Islet precursor cell (in vitro differentiated cells): ENCODE measurements at places on chromosomes 12 and 14.
A peak's percentile ranks its signal among the peaks of the same experiment; 100 is the strongest.

- DNase-seq = no peak
Measured at GRCh38 chr12:52060498-52061177, 9.1 kb upstream of the ATG101 start.

- DNase-seq = no peak
Measured at GRCh38 chr12:6779708-6780432, 7.5 kb downstream of the LAG3 start.

- peak; percentile 85 for DNase-seq
Measured at GRCh38 chr12:6044082-6044481, 80.4 kb downstream of the VWF start.

- DNase-seq = no peak
Measured at GRCh38 chr14:35865611-35866324, 39.6 kb downstream of the BRMS1L start.

GRCh38 chr14:72651081-72651480 is 242.8 kb downstream of the DPF3 start:
- no peak for DNase-seq

- no peak for DNase-seq
Measured at GRCh38 chr14:94597788-94598187, 14.4 kb upstream of the SERPINA3 start.

- DNase-seq = no peak
Measured at GRCh38 chr12:117900561-117900960, 68.2 kb downstream of the KSR2 start.

DNA sequence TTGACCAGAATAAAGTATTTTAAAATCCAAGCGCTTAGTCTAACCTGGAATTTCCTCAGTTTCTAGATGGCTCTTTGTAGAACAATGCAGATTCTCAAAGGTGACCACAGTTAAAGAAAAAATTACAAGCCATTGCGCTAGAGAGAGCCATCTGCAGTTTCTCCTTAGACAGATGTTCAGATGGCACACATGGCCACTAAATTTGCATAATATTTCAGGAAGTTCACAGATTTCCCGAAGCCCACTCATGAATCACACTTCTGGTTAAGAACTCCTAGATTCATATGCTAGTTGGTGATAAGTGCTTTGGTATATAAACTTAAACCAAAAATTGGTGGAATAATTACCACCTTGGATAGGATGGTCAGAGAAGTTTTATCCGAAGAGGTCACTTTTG is 749 bp downstream of the AKAP3 start:
- no peak for DNase-seq

GRCh38 chr12:75269209-75269608 is 59.6 kb upstream of the KCNC2 start:
- no peak for DNase-seq

GRCh38 chr12:120584343-120585149 is 3.3 kb upstream of the POP5 start:
- peak; percentile 83 for DNase-seq

- peak; percentile 43 for DNase-seq
Measured at GRCh38 chr14:105858676-105859025, 332.3 kb downstream of the TMEM121 start.

- no peak for DNase-seq
Measured at GRCh38 chr14:68639758-68640574, 152.9 kb downstream of the ZFP36L1 start.

GRCh38 chr14:89422952-89423345 is 5.9 kb upstream of the FOXN3 start:
- no peak for DNase-seq

- DNase-seq = no peak
Measured at GRCh38 chr12:386651-387050, 2.5 kb downstream of the KDM5A start.

DNA sequence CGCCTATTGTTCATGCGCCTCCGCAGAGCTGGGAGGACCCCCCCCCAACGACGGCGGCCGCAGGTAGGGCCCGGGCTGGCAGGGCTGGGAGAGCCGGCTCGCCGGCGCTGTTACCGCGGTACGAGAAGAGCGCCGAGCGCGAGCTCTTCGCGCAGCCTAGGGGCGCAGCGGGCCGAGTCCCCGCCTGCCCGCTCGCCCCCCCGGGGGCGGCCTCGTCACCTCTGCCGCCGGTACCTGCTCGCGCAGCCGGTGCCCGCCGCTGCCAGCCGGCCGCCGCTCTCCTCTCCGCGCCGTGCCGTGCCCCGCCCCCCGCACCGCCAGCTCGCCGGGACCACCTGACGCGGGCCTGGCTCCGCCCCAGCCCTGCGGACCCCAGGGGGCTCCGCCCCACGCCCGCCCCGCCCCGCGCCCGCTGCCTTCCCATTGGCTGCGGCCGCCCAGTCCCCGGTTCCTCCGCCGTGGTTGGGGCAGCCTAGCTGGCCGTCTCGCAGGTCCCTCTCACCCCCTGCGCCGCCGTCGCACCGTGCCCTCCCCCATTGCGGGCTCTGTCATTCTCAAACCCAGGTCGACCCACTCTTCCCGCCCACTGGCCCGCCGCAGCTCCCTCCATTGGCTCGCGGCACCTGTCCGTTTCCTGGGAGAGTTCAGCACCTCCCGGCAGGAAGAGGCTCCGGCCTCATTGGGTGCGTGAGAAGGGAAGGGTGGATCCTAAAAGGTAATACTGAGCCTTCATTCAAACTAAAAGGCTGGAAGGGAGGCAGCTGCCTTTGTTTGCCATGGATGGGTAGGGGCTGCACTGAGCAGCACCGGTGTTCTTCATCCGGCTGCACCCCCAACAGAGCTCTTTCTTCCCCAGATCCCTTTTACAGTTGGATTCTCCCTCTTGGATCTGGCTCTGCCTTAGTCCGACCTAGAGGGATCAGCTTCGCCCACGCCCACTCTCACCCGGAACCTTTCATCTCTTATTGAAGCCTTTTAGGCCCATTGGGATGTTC is at the start of gene MAP3K9:
TSS of gene MAP3K9 (minus strand) at position 289 of the 995 bp plus-strand sequence. CDS start 342 bp downstream, outside the sequence.
- peak; percentile 100 for DNase-seq

DNA sequence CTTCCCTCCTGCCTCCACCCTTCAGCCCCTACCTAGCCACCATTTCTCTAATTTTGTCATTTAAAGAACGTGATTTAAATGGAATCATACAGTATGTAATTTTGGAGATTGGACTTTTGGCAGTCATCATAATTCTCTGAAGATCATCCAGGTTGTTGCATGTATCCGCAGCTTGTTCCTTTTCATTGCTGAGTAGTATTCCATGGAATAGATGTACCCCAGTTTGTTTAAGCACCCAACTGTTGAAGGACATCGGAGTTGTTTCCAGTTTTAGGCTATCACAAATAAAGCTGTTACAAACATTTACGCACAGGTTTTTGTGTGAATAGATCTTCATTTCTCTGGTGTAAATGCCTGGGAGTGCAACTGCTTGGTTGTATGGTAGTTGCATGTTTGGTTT is 61.1 kb upstream of the PWP1 start:
- no peak for DNase-seq

DNA sequence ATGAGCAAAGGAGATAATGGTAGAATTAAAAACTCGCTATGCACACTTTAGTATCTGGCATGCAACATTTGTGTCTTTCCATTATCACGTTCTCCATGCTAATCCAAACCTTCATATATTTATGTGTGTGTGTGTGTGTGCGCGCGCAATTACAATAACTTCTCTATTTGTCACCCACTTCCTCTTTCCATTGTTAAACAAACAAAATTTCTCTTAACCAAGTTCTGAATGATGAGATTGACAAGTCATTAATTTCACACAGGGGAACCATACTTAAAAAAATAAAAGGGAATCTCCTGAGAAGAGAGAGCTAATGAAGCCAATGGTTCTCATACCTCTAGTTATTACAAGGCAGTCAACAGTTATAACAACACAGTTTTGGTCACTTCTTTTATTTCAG is 575.9 kb upstream of the MDGA2 start:
- DNase-seq = no peak

- DNase-seq = no peak
Measured at GRCh38 chr12:20211981-20212421, 156.3 kb upstream of the PDE3A start.

GRCh38 chr12:101582937-101583336 is 11.8 kb upstream of the MYBPC1 start:
- no peak for DNase-seq

DNA sequence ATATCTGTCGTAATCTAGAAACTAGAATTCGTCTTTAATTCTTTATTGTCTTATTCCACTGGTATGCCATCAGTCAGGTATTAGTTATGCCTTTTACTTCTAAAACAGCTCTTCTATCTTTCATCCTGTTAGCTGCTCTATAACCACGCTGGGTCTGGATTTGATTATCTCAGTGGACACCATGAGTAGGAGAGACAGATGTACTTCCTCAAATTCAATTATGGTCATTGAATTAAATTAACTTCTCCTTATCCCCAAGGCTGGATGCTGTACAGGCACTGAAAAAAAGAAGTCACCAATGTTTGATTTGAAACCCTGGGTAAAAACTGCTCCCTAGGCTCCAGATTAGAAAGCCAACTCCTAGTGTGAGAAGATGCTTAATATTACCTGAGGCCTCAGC is 107.3 kb downstream of the PIK3C2G start:
- no peak for DNase-seq

DNA sequence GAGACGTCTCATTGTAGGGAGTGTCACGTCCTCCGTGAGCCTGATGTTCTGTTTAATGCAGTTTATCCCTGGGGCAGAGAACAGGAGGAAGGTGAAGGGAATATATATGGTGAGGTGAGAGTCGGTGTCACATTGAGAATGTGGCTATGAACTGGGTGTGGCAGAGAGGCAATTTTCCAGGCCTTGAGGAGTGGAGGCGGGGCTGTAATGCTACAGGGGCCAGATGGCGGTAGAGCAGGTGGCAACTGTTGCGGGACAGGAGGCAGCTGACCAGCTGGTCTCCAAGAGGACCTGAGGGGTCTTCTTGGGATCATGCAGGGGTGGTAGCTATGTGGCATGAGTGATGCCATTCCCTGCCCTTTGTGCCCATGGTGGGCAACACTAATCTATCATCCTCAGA is 59.6 kb downstream of the CACNA1C start:
- DNase-seq = no peak

GRCh38 chr14:91373591-91374254 is 43.9 kb downstream of the CCDC88C start:
- no peak for DNase-seq

DNA sequence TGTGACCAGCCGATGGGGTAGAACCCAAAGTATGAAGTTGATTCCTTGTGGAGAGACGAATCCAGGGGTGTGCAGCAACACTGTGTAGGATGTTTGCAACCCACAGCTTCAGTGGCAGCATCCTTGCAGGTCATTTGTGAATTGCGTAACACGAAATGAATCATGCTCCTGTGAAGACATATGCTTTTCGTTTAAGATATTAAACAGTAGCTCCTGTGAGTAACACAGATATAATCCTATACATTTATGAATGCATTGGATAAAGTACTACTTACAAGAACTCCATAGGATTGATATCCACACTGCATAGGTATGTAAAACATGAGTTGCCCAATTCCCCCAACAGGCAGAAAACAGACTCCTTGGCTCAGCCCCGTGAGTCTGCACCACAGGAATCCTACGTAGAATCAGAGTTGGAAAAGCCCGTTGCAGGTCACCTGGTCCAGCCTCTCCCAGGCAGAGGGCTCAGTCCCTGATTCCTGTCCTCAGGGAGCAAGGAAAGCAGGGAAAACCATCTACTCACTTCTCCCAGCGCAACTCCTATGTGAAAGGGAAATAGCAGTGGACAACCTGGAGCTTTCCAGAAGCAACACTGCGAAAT is 75.8 kb downstream of the GPATCH2L start:
- no peak for DNase-seq

- no peak for DNase-seq
Measured at GRCh38 chr12:88519802-88520435, 60.4 kb downstream of the KITLG start.

- DNase-seq = no peak
Measured at GRCh38 chr12:12379831-12380730, 23.2 kb downstream of the BORCS5 start.

DNA sequence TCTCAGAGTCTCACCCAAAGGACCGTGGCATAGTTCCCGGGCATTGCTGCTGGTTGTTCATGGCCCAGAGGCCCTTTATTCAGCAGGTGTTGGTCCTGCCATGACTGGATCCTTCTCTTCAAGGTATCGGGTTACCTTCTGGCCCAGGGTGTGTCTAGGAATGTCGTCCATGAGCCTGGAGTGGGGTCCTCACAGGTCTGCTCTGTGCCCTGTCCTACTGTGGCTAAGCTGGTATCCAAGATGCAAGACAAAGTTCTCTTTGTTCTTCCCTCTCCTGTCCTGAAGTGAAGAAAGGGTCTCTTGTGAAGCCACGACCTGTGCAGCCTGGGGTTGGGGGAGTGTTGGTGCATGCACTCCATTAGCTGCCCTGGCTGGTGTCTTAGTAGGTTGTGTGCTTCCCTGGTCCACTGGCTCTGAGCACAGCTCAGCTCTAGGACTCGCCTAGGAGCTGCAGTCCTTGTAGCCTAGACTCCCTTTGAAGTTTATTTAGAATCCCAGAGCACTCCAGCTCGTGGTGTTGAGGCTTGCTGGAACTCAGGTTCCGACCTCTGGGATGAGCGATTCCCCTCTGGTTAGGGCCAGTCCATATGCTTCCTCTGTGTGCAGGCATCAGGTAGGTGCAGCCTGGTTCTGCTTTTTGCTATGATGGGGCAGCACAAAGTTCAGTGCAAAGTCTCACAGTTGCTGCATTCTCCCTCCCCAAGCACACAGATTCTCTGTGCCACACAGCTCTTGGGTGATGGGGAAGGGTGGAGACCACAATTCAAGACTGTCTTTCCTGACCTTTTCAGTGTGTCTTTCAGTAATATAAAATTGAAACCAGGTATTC is 117.4 kb downstream of the NUBPL start:
- DNase-seq = peak; percentile 78

DNA sequence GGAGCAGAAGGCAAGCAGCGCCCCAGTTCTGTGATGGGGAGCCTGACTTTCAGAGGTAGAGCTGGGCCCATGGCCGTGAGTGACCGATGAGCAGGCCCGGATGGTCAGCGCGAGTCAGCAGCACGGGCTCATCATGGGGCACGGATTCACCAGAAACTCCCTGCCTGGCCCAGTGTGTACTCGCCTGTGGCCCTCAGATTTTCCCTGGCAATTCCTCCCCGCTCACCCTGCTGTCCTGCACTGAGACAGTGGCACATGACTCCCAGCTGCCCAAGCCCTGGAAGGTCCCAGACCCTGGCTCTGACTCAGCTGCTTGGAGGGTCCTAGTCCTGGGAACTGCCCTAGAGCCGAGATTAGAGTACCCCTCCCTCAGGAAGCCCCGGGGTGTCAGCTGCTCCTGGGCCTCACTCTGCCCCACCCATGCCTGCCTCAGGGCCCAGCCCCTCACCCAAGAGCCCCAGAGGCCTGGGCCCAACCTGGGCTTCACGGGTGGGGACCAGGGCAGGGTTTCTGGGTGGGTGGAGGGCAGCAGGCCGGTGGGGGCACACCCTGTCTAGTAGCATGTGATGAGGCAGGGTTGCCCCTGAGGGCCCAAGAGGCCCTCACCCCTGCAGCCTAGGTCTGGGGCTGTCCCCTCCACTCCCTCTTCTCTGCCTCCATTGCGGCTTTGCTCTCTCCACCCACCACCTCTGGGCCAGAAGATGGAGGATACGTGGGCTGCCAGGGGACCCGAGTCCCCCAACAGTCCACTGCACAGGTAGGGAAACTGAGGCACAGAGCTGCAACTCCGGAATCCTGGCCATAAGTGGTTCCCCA is 8.4 kb downstream of the TRMT61A start:
- DNase-seq = no peak
